ENCODE measurements at places on chromosomes 1 and 21.

- DNase-seq, result no peak
Measured at GRCh38 chr1:245458234-245458633, 303.4 kb downstream of the KIF26B start.

GRCh38 chr1:162678439-162678838 is 46.2 kb downstream of the DDR2 start:
- DNase-seq, result no peak

- DNase-seq, result no peak
Measured at GRCh38 chr1:109989506-109990301, 5.1 kb downstream of the AHCYL1 start.

DNA sequence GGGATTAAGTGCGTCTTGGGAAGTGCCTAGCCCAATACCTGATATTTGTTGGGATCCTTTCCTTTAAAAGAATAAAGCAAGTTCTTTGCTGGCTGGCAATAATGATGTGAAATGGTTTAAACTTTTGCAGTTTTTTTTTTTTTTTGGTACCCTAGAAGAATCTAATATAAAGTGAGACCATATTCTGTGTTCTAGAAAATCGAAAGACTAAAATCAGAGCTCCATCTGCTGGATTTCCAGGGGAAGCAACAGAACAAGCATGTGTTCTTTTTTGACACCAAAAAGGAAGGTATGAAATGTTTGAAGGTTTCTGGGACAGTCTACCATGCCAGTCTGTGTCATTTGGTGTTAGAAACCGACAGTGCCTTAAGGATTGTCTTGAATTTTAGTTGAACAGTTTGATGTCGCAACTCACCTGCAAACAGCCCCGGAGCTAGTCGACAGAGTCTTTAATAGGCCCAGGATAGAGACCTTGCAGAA is 6.4 kb downstream of the UTP11 start:
- DNase-seq, result no peak

All from activated gamma-delta T cell (primary cell).